Fibroblast of skin of scalp (primary cell): ENCODE measurements at places on chromosomes 6 and 20.

GRCh38 chr6:5855787-5856470 is 150.8 kb downstream of the NRN1 start:
- no peak for DNase-seq

GRCh38 chr6:25883536-25883935 is 9.5 kb upstream of the SLC17A3 start:
- peak; percentile 1 for DNase-seq

GRCh38 chr6:3669916-3670315 is 81.6 kb downstream of the PXDC1 start:
- no peak for DNase-seq

DNA sequence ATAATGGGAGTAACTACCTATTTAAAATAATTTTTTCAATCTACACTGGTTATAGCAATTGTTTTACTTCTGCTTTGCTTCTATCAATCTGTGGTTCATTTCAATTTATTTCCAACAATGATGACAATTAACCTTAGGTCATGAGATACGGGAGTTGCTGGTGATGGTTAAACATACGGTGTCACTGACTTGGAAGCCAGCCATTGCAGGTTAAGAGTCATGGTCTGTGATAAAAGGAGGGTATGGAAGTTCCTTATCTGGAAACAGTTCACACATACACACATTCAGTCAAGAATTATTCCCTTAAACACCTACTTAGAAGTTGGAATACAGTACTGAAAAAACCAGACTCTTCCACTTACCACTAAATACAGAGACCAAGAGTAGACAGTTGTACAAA is 180.0 kb downstream of the KIF16B start:
- DNase-seq, result no peak
